ENCODE measurements at places on chromosomes 4 and X.

GRCh38 chrX:11365426-11365825 is 72.2 kb downstream of the AMELX start:
- DNase-seq = no peak

GRCh38 chr4:140085062-140085622 is 68.8 kb downstream of the MAML3 start:
- no peak for DNase-seq

GRCh38 chr4:85884251-85884650 is 409.3 kb downstream of the ARHGAP24 start:
- no peak for DNase-seq

DNA sequence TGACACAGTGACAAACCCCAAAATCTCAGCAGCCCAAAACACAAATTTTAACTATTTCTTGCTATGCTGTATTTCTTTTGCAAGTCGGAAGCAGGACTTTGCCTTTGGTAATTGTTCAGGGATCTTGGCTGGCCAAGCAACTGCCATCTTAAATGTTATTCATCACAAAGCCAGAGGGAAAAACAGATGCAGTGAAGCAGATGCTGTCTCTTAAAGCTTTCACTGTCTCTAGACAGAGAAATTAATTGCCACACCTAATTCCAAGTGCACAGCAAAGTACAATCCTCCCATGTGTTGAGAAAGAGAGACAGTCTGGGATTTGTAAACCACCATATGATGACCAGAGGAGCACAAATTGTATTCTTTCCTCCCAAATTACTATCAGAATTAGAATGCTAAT is 30.0 kb upstream of the GALNT7 start:
- no peak for DNase-seq

DNA sequence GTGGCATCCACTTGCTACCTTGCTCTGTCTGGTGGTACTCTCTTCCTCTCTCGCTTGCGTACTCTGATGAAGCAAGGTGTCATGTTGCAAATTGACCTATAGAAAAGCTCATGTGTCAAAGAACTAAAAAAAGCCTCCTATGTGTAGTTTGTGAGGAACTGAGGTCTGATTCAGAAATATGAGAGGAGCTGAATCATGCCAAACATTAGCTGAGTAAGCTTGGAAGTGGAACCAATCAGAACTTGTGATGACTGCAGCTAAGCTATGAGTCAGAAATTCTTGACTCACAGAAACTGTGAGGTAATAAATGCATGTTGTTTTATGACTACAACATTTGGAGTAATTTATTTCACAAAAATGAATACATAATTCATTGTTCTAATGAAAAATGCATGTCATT is 2138.8 kb downstream of the PCDH7 start:
- DNase-seq = no peak

GRCh38 chrX:861921-862320 is 231.3 kb downstream of the SHOX start:
- no peak for DNase-seq

DNA sequence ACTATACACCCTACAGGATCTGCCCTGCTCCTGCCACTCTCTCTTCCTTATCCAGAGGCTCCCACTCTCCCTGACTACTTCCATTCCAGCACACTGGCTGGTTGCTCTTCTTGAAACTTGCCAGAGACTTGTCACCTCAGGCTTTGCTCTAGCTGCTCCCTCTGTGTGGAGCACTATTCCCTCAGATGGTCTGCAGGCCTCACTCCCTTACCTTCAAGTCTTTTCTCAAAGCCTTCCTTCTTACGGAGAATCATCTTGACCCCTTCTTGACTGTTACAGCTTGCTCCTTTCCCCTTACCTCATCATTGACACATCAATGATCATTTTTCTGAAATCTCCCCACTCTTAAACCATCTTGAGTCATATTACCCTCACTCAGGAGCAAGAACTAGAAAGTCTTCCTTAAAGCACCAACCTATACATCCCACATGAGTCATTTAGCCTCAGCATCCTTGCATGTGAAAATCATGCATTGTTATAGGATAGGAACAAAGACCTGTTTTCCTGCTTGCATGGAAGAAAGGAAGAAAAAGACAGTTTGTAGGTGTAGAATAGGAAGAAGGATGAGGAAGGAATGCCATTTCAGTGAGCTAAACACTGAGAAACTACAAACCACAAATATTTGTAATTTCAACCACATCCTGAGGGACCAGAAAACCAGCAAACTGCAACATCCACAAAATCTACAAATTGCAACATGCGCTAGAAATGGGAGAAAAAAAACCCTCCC is 55.7 kb downstream of the ANTXR2 start:
- DNase-seq = no peak

DNA sequence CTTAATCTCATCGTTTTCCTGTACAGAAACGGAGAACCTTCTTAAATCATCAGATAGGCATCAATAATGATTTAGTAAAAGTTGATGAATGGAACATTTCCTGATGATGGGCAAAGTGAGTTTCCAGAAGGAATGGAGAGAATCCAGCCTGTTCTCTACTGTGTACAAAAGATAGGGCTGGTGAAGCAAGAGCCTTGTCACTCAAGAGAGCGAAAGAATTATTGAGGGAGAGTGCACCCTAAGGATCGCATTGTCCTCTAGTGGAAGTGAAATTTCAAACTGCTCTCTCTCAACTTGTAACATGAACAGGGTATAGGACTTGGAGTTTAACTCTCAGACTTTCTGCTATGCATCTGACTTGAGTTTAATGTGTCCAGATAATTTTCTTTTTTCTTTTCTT is 69.6 kb downstream of the CDS1 start:
- DNase-seq = no peak

GRCh38 chr4:88196013-88196365 is 37.5 kb upstream of the ABCG2 start:
- no peak for DNase-seq

DNA sequence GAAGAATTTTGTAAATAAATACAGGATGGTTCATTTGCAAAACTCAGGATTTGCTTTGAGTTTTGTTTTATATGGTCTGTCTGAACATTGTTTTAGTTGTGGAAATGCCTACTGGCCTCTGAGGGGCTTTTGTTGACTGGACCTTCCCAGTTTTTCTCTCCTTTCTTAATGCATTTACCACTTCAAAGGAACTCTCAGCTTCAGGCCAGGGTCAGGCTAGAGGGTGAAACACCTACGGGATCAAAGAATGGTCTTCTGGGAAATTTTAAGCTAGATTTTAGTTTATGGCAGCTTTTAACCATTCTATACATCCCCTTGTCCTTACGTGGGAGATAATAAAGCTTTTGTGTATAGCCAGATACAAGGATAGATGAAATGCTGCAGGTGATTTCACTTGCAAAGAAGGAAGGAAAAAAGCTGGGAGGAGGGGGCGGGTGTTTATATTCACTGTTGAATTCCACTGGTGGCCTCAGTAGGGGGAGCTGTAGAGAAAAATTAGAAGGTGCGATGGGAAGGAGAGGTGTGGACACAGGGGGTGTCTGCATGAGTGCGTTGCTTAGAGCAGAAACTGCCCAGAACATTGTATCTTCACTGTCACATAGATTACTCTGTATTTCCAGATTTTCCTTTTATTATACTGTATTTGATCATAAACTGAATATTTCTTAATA is 151.8 kb downstream of the TSPAN5 start:
- DNase-seq = no peak

GRCh38 chrX:22365460-22365859 is 92.7 kb downstream of the CBLL2 start:
- no peak for DNase-seq

DNA sequence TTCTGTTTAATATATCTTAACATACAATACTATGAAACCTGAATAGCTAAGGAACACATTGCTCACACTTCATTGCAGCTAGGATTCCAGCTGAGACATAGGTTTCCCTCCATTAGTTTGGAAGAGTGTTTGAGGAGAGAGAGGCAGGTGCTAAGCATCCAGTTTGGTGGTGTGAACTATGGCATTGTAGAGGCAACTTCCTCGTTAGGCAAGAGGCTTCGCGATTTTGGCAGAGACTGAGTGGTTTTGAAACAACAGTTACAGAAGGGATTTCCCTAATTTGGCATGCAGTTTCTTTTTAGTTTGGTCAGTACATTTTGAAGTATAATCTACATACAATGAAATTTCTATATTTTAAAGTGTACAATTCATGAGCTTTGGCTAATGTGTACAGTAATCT is 117.1 kb upstream of the BMP3 start:
- no peak for DNase-seq

DNA sequence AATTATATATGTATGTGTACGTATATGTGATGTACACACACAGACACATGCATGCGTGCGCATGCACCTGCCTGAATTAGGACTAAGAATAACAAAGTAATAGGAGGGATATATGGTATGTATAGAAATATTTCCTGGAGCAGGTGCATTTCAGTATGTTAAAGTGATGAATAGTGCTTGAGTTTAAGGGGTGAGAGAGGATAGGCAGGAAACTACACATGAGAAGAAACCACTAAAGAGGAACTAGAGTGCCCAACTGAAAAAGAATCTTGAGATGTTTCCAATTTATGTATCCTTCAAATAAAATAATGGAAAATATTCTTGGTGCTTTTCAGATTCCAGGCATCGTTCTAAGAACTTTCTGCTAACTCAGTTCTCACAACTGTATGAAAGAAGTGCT is 52.6 kb upstream of the UNC5C start:
- no peak for DNase-seq

- no peak for DNase-seq
Measured at GRCh38 chr4:26267087-26267486, 53.7 kb upstream of the RBPJ start.

DNA sequence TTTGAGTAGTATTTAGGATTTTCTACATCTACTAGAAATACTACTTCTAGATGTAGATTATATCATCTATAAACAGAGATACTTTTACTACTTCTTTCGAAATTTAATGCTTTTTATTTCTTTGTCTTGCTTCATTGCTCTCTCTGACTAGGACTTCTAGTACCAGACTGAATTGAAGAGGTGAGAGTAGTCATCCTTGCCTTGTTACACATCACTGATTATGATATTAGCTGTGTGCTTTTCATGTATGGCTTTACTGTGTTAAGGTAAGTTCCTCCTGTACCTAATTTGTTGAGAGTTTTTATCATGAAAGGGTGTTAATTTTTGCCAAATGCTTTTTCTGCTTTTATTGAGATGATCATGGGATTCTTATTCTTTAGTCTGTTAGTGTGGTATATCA is 19.6 kb upstream of the IL2 start:
- DNase-seq = no peak

GRCh38 chrX:39175418-39176057 is 374.3 kb downstream of the MID1IP1 start:
- DNase-seq = no peak

DNA sequence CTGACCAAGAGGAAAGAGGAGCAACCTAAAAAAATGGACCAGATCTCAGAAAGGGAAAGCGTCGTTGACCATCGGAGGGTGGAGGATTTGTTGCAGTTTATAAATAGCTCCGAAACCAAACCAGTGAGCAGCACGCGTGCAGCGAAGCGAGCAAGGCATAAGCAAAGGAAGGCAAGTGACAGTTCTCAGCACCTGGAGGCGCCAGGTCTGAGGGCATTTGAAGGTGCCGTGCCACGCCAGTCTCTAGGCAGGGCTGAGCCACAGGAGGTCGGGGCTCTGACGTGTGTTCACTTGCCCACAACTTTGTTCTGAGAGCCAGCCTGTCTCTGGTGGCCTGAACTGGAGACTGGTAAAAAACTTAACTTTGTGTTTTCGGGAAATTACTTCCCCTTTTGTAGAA is 59.7 kb downstream of the TNIP2 start:
- no peak for DNase-seq

DNA sequence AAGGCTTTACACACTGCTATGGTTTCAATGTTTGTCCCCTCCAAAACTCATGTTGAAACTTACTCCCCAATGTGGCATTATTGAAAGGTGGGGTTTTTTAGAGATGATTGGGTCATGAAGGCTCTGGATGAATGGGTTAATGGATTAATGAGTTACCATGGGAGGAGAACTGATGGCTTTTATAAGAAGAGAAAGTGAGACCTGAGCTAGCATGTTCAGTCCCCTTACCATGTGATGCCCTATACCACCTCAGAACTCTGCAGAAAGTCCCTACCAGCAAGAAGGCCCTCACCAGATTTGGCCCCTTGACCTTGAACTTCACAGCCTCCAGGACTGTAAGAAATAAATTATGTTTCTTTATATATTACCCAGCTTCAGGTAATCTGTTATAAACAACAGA is 68.9 kb upstream of the CAPN6 start:
- no peak for DNase-seq

DNA sequence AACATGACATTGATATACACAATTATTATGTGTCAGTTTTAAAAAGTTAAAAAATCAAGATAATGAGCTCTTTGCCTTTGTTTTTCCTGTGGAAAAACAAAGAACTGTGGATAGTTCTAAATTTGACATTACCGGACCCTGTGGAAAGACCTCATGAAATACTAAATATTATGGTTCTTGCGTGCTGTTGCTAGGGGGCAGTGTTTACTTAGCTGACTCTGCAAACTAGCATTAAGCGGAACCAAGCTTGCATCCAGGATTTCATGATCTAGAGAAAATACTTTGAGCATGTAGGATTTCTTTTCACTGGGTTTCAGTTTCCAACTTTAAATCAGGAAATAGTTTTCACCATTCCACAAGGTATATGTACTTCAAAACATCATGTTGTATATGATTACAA is 33.6 kb downstream of the CLCN4 start:
- no peak for DNase-seq

DNA sequence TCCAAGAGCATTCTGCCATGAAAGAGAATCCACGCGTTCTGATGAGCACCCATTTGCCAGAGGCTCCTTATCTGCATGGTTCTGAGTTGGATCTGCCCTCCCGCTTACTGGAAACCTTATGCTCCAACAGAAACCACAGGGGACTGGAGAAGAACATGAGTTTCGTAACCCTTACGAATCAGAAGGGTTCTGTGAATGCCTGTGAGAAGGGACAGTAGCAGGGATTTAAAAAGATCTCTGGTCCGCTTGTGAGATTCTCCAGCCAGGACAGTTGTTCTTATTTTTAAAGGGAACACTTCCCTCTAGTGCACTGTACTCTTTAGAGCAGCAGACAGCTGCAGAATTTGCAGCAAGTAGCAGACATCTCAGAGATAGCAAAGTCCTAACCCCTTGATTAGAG is 22.5 kb upstream of the CENPU start:
- no peak for DNase-seq

DNA sequence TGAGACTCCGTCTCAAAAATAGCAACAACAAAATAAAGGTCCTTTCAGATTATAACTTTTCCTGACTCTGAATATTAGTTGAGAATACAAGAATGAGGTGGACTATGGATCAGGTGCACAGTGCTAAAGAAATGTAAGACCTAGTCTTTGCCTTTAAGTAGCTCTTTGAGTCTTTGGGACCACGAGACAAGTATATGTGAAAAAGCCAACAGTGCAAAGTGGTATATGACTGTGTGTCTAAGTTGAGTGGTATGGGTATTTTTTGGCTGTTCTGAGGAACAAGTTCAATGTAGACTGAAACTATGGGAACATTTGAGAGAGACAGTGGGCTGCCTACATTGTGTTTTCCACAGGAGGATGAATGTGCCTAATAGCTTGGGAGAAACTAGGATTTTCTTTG is 2.8 kb downstream of the GAB1 start:
- no peak for DNase-seq

DNA sequence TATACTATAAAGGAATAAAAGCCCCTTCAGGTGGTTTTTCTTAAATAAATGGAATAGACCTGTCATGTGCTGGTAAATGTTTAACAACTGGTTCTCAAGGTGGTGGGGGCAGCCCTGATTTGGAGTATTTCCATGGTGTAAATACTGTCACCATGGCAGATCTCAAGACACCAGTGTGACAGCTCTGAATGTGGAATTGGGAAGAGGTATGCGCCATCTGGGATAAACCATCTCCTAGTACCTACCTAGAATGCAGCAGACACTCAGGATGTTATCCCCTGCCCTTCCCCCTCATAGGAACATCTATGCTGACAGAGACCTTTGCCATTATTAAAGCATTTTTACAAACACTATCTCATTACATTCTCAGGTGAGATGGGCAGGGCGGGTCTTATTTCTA is 26.4 kb upstream of the TMSB4X start:
- no peak for DNase-seq

Measured in stimulated activated CD4-positive, alpha-beta T cell treated with anti-CD3 and anti-CD28 coated beads, Interleukin-1b, Interleukin-23, amount 100 ng/mL, for 4 hours (primary cell).